ENCODE measurements at places on chromosomes 5 and 9.

DNA sequence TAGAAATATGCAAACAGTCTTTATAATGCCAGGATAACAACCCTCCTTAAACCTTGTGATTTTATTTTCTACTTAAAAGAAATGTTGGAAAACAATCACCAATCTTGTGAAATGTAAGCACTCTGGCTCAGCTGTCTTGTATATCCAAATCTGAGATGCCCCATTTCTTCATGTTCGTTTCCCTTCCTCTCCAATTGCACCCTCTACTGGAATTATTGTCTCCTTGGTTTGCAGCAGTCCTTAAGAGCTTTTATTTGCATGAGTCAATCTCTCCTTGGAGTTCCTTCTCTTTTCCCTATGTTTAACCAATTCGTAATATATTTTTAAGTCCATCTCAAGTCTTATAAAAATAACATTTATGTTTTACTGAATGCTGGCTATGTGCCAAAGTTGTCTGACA is 362.0 kb upstream of the CDH10 start:
- no peak for DNase-seq

GRCh38 chr9:124855944-124856765 is 2.9 kb downstream of the WDR38 start:
- DNase-seq, result no peak

- no peak for DNase-seq
Observed at GRCh38 chr9:91802391-91802790, 147.6 kb downstream of the ROR2 start.

DNA sequence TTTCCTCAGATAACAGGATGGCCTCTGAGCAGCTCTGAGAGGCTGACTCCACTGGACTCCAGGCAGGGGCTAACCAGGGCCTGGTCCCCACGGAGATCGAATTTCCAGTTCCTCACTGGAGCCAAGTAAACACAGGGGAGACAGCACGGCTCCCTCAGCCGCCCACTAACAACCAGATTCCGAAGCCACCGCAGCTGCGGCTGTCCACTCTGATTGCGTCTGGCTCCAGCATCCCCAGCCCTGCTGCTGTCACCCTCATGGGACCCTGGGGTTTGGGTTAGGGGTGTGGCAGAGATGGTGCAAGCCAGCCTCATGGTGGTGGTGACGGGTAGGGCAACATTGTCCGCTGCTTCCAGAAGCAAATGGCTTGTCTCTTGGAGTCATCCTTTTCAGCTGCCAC is 172.6 kb downstream of the RGS3 start:
- no peak for DNase-seq

DNA sequence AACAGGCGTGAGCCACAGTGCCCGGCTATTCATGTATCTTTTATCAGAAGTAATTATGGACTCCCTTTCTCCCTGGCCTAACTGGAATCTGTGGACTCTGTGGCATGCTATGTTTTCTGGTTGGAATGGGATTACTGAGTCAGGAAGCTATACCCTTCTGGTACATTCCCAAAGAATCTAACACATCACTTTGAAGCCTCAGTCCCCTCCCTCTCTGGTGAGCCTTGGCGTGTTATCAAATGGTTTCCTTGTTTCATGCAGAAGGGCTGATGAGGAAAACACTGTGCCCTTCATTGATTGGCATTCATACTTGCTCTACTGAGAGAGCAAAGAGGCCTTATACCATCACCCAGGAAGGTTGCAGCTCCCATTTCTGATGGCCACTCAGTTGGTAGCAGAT is 22.9 kb downstream of the C5orf15 start:
- DNase-seq, result no peak

DNA sequence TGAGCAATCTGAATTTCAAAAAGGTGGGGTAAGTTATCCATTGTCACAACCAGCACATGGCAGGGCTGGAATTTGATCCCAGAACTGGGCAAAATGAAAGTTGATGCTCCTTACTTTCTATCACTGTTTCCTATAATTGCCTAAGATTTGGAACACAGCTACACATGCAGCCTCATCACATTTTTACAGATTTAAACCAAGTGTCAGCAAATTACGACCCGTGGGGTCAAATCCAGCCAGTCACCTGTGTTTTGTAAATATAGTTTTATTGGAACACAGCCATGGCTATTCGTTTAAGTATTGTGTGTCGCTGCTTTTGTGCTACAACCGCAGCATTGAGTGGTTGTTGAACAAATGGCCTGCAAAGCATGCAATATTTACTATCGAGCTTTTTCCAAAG is 94.3 kb downstream of the SREK1 start:
- DNase-seq, result no peak

DNA sequence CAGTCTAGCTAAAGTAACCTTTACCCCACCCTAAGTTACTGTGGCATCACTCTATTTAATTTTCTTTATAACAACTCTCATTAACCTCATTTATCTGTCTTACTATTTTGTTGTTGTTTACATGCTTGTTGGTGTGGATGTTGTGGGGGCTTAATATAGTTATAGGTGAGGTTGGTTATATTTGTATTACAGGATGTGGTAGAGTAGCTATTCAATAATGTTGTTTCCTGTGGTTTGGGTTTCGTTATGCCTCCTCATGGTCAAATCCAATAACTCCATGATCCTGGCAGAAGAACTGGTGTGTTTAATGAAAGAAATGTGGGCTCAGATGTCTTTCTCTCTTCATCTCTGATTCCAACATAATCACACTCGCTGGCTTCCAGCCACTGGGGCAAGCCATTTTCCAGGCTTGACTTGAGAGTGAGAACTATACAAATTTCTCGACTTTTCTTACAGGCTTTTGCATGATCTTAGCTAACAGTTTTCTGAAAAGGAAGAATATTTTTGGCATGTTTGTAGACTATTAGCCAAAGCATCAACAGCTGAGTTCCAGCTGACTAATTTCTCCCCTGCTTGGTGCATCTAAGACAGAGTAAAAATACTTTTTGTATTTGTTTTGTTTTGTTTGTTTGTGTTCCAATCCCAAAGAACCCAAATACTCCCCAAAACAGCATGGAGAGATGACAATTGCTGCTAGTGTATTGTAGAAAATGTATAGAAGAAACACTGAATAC is 303.7 kb upstream of the PAPPA start:
- no peak for DNase-seq

- DNase-seq, result no peak
Observed at GRCh38 chr9:33791117-33791516, 4.2 kb upstream of the PRSS3 start.

- no peak for DNase-seq
Observed at GRCh38 chr5:162391833-162392232, 324.3 kb downstream of the GABRG2 start.

DNA sequence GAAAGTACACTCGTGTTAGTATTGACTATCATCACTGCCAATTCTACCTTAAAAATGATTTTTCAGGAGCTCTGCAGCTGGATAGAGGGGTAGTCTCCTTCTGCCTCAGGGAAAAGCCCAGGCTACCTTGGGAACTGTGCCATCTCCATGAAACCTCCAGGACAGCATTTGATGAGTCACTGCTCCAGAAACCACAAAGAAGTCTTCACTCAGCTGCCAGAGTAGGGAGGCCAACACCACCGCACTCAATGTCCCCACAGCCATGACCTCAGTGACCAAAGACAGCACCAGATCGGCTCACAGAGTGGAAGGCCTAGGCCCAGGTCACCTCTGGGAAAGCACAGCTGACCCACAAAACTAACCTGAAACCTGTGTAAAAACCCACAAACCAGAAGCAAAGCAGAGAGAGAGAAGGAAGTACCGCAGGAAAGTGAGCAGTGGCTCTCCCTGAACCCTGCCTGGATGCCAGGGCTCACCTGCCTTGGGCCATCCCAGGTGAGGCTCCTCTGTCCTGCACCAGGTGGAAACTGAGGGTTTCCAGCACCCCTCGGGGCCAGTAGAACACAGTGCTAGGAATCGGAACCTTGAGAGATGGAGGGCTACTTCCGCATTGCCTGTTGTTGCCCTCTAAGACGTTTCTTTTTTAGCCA is 30.0 kb downstream of the S1PR3 start:
- no peak for DNase-seq

GRCh38 chr9:115084709-115085108 is 33.2 kb downstream of the TNC start:
- DNase-seq, result no peak

DNA sequence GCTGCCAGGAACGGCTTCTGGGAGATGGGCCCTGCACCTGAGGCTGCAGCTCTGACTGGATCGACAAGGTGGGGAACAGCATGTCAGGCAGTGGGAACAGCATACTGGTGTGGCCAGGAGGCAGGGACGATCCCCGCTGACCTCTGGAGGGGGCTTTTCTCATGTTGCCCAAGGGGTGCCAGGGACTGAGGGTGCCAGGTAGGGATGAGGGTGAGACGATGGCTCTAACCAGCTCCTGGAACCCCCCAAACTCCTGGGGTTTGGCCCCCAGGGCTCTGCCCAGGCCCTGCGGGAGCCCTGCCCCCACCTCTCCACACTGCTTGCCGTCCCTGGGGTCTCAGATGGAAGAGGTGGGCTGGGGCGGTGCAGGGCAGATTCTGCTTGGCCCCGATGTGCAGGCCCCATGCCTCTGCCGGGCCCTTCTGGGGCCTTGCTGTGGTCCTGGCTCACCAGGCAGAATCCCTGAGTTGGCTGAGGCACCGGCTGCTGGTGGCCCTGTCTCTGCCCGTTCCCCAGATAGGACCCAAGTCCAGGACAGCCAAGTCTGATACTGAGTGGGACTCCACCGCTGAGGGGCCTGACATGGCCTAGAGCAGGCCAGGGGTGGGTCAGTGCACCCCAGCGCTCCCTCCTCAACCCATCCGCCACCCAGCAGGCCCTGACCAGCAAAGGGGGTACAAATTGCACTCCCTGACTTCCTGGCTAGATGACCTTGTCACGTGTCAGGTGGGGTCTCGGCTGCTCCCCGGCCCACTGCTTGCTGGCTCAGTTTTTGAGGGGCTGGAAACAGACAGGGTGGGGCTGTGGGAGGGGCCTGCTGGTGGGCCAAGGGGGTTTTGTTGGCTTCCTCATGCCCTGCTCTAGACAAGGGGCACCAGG is 28.4 kb upstream of the RNF130 start:
- no peak for DNase-seq

- DNase-seq, result no peak
Observed at GRCh38 chr5:26181582-26181981, 856.8 kb downstream of the CDH9 start.

GRCh38 chr5:72922422-72922821 is 33.4 kb upstream of the FCHO2 start:
- DNase-seq, result no peak

GRCh38 chr5:103847060-103847459 is 284.5 kb upstream of the NUDT12 start:
- no peak for DNase-seq

DNA sequence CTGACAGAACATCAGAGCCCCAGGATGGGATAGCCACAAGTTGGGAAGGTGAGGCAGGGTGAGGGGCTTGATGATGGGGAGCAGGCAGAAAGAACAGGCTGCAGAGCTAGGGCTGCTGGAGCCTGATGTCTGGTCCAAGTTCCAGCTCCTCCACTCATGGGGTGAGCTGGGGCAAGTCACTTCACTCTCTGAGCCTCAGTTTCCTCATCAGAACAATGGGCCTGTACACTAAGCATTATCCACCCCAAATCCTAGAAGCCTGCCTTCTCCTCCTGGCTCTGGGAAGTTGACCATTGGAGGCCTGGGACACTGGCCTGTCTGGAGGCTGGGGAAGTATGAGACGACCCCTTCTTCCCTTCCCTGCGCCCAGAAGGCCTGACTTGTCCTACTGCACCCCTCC is 51.8 kb upstream of the PSD2 start:
- no peak for DNase-seq

- DNase-seq, result no peak
Observed at GRCh38 chr9:132638240-132638639, 31.5 kb downstream of the DDX31 start.

DNA sequence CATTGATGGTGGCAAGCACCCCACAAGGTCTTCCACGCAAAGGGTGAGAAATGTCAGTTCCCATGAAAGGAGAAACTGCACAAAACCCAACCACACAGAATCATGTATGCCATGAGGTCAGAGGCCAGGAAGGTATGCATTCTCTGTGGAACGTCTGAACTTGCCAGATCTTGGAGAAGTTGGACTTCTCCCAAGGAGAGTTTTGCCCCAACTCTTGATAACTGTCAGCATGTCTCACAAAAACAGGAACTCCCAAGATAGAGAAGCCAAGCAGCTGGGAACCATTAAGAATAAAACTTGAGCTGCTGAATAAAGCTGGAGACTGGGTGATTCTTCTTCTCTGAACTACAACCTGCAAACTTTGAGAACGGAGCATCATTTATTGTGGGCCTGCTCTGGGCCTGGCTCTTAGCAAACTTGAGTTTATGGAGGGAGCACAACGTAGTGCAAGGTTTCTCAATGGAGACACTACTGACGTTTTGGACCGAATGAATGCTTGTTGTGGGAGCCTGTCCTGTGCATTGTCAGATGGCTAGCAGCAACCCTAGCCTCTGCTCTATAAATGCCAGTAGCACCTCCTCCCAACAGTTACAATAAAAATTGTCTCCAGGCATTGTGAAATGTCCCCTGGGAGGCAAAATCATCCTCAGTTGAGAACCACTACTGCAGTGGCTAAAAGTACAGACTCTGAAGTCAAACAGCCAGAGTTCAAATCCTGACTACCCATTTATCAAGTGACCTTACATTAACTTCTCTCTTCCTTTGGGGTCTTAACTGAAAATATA is 193.5 kb downstream of the ACTL7B start:
- DNase-seq, result no peak
